Activated CD8-positive, alpha-beta T cell treated with anti-CD3 and anti-CD28 coated beads, Interleukin-2, amount 10 ng/mL, durations not matched to agents 7 days and 5 days (primary cell): ENCODE measurements at places on chromosomes 3 and 15. TPM values are rescaled to one million over a fixed set of nuclear protein-coding genes. Genes with fewer than 3 reads are reported as not detected.

DNA sequence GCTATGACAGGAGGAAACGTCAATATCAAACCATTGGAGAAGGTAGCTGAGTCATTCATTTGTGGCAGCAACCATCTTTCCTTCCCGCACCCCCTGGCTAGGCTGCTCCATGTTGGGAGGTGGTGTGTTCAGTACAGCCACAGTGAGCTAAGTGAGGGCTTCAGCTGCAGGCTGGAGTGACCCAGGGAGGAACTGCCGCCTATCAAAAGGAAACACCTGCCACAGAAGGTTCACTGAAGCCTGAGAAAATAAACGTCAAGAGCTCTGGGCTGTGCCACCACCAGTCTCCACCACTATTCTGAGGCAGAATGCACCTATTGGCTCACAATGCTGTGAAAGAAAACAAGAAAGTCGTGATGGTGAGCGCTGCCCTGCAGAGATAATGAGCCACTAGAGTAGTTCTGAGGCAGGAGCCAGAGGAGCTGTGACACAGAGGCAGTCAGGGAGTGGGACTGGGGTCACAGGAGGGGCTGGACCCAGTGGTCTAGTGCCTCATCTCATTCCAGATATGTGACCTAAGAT lies 34.8 kb upstream of the CD47 start:
- peak; percentile 74 for DNase-seq

DNA sequence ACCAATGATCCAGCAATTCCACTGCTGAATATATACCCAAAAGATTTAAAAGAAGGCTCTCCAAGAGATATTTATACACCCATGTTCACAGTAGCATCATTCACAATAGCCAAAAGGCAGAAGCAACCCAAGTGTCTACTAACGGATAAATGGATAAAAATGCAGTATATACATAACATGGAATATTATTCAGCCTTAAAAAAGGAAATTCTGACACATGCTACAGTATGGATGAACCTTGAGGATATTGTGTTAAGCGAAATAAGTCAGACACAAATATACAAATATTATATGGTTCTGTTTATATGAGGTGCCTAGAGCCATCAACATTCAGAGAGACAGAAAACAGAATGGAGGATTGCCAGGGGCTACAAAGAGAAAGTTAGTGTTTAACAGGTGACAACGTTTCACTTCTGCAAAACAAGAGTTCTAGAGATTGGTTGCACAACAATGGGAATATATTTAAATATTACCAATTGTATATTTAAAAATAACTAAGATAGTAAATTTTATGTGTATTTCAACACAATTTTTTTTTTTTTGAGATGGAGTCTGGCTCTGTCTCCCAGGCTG lies 69.4 kb downstream of the STAG1 start:
- no peak for DNase-seq

- DNase-seq: no peak
Measured at GRCh38 chr3:9765865-9766264, 3.9 kb downstream of the CAMK1 start.

DNA sequence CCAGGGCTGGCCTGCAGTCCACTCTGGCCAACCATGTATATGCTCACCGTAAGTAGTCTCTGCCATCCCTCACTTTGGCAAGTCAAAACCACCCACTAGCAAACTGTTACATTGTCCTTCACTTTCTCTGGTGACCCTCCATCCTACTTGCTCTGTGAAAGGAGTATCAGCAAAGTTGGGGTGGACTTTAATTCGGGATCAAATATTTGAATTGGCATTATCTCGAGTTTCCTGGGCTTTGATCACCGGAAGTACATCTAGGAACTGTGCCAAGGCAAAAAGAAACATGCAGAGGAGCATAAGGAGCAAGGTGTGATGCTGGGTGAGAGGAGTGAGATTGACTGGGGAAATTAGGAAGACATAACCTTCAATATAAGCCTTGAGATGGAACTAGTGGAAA lies 188.9 kb upstream of the P2RY1 start:
- DNase-seq: no peak

DNA sequence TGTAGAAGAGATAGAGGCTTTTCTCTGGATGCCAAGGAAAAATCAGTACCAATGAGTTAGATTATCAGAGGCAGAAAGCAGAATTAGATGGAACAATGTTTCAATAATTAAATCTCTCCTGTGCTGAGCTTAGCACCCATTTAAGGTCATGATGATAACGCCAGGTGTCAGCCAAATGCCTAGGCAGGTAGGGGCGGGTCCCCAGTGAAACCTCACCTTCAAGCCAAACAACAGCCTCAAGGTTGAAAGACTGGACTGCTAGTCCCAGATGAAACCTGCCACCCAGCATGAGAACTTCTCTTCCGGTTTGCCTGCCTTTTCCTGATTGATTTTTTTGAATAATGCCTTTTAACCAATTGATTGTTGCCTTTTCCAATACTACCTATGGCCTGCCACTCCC lies 363.0 kb downstream of the PLOD2 start:
- DNase-seq: no peak

DNA sequence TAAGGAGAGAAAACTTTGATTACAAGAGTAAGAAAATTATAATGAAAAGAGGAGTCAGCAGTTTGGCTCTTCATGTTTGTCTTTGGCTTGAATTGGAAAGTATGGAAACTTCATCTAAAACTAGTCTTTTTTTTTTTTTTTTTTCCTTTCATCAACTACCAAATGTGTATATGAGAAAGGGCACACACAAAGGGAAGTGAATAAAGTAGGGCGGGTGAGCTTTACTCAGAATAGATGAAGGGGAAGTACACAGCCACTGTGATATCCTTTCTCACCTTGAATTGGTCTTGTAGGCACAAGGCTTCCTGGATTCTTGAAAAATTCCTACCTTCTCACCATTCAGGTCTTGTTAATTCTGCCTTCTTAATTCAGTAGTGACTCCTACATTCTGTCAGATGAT lies 652.3 kb upstream of the KCNMB2 start:
- DNase-seq: no peak

DNA sequence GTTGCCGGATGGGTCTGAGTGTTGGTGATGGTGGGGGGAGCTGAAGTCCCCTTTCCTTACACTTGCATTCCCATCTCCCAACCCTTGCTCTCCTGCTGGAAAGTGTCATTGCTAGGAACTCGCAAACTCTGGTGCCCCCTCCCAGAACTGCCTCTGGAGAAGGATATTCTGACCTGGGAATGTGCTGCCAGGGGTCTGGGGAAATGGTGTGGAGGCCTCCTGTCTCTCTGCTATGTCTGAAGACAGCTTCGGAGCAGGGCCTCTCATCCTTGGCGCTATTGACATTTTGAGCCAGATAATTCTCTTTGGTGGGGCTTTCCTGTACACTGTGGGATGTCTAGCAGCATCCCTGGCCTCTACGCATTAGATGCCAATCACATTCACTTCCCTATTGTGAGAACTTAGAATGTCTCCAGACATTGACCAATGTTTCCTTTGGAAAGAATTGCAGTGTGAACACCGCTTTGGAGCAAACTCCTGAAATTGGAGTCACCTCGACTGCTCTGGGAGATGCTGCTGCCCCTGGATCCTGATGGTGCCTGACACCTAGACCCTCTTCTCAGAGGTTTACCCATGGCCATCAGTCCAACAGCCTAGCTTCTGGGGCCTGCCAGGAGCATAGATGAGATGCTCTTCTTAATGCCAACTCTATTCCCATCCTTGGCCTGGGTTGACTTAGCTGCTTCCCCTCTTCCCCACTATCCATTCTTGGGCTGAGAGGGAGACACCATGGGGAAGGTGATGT lies 2.2 kb upstream of the KY start:
- DNase-seq: no peak

DNA sequence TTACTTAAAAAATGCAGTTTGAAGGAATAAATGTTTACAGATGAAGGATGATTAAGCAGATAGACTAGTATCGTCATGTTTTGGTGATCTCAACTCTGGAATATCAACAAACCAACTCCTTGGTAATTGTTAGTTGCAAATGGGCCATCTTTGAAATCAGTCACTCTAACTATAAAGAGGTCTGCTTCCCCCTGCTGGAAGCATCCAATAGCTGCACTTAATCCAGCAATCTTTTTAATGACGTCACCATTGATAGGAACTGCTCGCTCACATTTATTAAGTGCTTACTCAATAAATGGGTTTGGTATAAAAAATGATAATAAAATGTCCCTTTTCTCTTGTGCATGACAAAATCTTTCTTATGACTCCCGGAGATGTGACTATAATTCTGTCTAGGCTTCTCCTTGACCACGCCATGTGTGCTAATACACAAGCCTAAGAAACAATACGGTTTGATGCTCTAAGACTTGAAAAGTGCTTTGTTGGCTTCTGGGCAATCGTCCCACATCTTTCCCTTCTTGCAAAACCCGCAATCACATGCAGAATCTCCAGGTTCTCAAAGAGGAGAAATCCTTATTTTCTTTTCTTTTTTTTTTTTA lies 227.6 kb upstream of the POU1F1 start:
- peak; percentile 28 for DNase-seq

DNA sequence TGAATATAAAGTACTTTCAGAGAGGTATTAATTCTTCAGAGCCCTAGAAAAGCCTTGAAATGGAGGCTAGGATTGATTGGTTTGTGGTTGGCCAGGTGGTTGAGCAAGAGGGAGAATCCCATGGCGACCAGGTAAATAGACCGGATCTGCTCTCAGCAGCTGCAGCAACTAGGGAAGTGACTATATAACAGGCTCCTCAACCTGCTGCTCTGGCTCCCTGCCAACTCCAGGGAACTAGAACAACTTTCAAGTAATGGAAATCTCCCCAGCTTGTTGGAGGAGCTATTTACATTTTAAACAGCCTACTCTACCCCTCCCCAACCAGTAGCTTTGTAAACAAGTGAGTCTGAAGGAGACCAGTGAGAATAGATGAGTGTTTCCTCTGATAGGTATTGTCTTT lies 121.8 kb upstream of the CADM2 start:
- no peak for DNase-seq

DNA sequence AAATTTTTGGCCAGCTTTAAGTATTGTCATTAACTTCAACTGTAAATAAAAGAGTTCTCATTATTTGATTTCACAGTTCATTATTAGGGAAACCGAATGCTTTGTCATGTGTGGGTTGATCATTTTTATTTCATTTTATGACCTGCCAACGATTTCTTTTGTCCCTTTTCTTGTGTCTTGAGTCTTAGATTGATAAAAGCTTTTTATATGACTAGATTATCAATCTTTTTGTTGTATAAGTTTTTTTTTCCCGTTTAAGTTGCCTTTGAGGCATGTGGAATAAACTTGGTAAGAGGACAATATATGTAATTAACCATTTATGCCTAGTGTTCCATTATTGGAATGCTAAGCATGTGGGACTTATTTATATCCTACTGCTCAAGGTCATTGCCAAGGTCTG lies 62.8 kb downstream of the ATP2C1 start:
- no peak for DNase-seq

DNA sequence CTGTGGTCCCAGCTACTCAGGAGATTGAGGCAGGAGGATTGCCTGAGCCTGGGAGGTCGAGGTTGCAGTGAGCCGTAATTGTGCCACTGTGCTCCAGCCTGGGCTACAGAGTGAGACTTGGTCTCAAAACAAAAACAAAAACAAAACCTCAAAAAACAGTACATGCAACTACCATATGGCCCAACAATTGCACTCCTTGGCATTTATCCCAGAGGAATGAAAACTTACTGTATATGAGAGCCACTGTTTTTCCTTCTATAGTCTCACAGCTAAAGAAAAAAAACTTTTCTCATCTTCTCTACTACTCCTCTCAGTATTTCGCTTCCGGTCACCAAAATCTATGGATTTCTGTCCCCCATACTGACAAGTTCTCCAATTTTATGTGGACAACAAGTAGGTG lies 84.3 kb downstream of the FLNB start:
- DNase-seq: no peak

The DUOXA2 gene
- not detected for total RNA-seq

The LYZL4 gene
- not detected for total RNA-seq

The HRG gene
- total RNA-seq: not detected

The NR2E3 gene
- not detected for total RNA-seq
